ENCODE measurements at places on chromosomes 12 and 14. TPM values are rescaled to one million over a fixed set of nuclear protein-coding genes. Genes with fewer than 3 reads are reported as not detected.

C14orf180 gene
- total RNA-seq: not detected

KCNA5 gene
- not detected for total RNA-seq

AVPR1A gene
- total RNA-seq: not detected

KERA gene
- total RNA-seq: not detected

DLK1 gene
- total RNA-seq: not detected

BCL2L14 gene
- total RNA-seq: not detected

ZNF605 gene
- 16.3 TPM for total RNA-seq

SLC6A13 gene
- not detected for total RNA-seq

CCNT1 gene
- 57.7 TPM for total RNA-seq

LRP1-AS gene
- total RNA-seq: not detected

TBX3 gene
- not detected for total RNA-seq

CAPZA3 gene
- total RNA-seq: not detected

SLC5A8 gene
- not detected for total RNA-seq

LBHD2 gene
- not detected for total RNA-seq

TMEM179 gene
- total RNA-seq: not detected

C1R gene
- not detected for total RNA-seq

SLC38A2 gene
- total RNA-seq: 107 TPM

Measured in OCI-LY7 (cell line).